ENCODE measurements at places on chromosomes 3 and 15. TPM values are rescaled to one million over a fixed set of nuclear protein-coding genes. Genes with fewer than 3 reads are reported as not detected.

Gene ATP2C1
- 59.2 TPM for total RNA-seq

- DNase-seq = no peak
These were observed 41.8 kb downstream of the ITGB5 start for GRCh38 chr3:124845406-124845805.

- no peak for DNase-seq
These were observed 4.5 kb downstream of the HEMK1 start for GRCh38 chr3:50573566-50574443.

- no peak for DNase-seq
These were observed 93.4 kb upstream of the STRIT1 start for GRCh38 chr3:155386919-155387318.

DNA sequence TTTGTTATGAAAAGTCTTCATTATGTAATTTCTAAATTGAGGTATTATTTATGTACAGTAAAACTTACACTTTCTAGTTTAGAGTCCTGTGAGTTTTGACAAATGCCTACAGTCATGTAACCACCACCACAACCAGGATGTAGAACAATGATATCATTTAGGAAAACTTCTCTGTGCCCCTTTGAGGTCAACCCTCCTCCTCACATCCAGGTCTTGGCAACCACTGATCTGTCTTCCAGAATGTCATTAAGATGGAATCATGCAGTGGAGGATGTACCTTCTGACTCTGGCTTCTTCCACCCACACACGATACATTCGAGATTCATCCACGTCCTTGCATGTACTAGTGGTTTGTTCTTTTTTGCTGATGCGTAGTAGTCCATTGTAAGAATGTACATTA is 23.2 kb downstream of the MINAR1 start:
- DNase-seq = no peak

DNA sequence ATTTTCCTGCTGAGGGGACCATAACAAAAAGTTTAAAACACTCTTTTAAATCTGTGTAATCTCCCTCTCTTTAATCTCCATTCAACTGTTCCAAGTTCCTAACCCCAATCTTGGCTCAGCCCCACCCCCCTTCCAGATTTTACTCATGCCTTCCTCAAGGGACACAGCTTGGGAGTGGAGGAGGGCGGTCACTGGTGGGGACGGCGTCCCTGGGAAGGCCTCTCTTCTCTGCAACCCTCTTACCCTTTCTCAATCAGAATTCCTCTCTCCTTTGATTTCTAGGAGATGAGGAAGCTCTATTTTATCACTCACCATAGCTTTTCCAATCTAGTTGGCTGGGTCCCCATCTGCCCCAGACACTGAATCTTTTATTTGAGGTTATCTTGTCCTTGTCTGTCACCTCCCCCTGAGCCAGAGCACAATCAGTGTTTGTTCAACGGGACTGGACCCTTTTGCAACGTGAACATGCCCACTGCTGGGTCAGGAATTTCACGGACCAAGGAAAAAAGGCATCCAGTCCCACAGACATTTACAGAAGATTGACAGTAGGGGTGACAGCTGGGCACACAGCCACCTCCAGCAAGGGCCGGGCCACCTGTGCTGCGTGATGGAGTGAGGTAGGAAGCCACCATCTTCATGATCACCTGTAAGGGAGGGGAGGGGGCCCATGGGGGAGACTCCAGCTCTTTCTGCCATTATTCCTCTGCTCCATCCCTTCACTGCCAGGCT is 84.0 kb upstream of the HERC1 start:
- DNase-seq = no peak

All from B cell (primary cell).